ENCODE measurements at places on chromosomes 5 and 9. TPM values are rescaled to one million over a fixed set of nuclear protein-coding genes. Genes with fewer than 3 reads are reported as not detected.

FBN2 gene
- total RNA-seq: 0.27 TPM

SCAMP1 gene
- total RNA-seq: 28.3 TPM

GLRA1 gene
- not detected for total RNA-seq

TTC1 gene
- 13.5 TPM for total RNA-seq

MEGF10 gene
- 0.27 TPM for total RNA-seq
